ENCODE measurements at places on chromosomes 12 and 14. TPM values are rescaled to one million over a fixed set of nuclear protein-coding genes. Genes with fewer than 3 reads are reported as not detected.

DNA sequence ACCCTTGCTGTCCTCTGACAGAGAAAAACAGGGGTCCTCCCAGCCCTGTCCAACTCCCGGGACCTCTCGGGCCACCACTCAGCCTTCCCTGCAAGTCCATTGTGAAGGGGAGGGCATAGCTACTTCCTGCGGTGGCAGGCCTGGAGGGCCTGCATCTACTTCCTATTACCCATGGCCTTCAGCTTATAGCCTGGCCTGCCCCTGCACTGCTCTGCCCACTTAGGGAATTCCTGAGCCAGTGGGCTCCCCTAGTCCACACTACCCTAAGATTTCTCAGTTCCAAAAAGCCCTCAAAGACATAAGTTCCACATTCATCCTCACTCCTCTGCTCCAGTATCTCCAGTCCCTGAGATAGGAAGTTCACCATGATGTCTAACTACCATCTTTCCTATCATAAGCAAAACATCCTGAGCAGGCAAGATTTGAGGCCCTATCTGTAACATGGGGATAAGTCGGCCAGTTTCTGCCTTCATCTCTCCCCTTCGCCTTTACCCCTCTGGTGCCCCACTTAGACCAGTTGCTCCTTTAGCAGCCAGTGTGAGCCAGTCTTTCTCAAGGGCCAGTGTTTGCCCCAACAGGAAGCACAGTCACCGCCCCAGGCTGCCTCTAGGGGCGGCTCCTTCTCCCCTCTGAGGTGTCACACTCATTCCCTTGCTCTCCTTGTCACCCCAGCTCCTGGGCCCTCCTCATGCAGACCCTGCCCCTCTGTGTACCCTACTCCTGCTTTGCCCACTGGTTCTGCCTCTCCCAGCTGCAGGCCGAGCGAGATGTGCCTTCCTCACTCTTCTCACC is 10.9 kb downstream of the HDAC7 start:
- no peak for DNase-seq

- no peak for DNase-seq
Measured at GRCh38 chr14:95106971-95107370, 50.4 kb downstream of the DICER1 start.

- DNase-seq = no peak
Measured at GRCh38 chr12:22656831-22657230, 31.9 kb downstream of the ETNK1 start.

CHGA gene
- total RNA-seq = 55.7 TPM

DNA sequence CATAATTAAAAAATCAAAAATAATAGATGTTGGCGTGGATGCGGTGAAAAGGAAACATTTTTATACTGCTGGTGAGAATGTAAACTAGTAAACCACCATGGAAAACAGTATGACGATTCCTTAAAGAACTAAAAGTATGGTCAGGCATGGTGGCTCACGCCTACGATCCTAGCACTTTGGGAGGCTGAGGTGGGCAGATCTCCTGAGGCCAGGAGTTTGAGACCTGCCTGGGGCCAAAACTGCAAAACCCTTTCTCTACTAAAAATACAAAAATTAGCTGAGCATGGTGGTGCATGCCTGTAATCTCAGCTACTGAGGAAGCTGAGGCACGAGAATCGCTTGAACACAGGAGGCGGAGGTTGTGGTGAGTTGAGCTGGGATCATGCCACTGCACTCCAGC is 195.7 kb upstream of the BMP4 start:
- DNase-seq = no peak

CTDSP2 gene
- total RNA-seq = 99.2 TPM

- no peak for DNase-seq
Measured at GRCh38 chr12:104524034-104524832, 67.5 kb downstream of the CHST11 start.

GRCh38 chr12:4006743-4007142 is 133.5 kb upstream of the PARP11 start:
- DNase-seq = no peak

DNA sequence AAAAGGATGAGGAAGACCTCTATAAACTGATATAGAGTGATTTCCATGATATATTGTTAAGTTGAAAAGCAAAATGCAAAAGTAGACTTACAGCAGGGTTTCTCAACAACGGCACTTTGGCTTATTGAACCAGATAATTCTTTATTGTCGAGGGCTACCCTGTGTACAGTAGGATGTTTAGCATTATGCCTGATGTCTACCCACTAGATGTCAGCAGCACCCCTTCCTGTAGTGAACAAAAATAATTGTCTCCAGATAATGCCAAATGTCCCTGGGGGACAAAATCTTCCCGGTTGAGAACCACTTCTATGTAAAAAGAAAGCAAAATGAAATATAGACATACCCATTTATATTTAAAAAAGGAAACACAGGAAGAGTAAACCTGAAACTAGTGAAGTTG is 32.4 kb downstream of the ABCD2 start:
- DNase-seq = no peak

GRCh38 chr12:633731-634130 is 29.5 kb downstream of the NINJ2 start:
- DNase-seq = no peak

GRCh38 chr14:90722590-90722989 is 93.6 kb downstream of the TTC7B start:
- no peak for DNase-seq

GRCh38 chr12:121064116-121064515 is 25.1 kb upstream of the OASL start:
- DNase-seq = no peak

- DNase-seq = no peak
Measured at GRCh38 chr14:102948698-102949061, 26.2 kb downstream of the AMN start.

DNA sequence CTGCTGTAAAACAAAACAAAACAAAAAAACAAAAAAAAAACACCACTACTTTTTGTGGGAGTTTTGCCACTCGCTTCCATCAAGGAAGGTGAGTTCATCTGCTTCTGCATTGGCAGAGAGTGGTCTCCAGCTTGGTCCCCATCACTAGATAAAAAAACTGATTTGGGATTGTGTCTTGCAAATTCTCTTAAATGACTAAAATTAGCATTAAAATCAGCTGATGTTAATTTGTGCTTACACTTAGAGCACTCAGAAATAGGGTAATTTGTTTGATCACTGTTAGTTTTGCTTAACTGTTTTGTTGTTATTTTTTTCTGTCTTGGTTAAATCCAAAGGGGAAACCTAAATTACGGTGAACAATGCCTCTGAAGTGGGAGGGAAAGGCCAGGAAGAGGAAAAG is 1048.0 kb downstream of the LRFN5 start:
- DNase-seq = no peak

DNA sequence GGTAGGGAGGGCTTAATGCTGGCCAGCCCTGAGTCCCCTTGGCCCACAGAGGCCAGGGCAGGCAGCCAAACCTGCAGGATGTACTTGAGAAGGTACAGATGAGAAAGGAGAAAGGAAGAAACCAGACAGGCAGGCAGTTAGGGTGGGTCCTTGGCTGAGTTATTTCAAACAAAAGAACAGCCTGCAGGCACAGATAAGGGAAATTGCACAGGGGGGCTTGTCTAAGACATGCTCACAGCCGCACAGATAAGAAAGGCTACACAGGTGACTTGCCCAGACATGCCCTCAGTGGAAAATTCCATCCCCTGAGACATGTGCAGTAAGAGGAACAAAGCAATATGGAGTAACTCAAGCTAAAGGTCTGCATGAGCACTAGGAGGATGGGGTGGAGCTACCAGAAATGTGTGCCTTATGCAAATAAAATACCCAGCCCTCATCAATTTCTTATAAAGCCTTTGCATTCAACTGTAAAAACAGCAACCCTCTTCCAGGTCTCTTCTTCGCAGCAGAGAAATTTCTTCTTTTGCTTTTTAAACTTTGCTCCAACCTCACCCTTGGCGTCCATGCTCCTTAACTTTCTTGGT is 158.2 kb upstream of the RGS6 start:
- no peak for DNase-seq

PTGDR gene
- total RNA-seq = 0.74 TPM

DNA sequence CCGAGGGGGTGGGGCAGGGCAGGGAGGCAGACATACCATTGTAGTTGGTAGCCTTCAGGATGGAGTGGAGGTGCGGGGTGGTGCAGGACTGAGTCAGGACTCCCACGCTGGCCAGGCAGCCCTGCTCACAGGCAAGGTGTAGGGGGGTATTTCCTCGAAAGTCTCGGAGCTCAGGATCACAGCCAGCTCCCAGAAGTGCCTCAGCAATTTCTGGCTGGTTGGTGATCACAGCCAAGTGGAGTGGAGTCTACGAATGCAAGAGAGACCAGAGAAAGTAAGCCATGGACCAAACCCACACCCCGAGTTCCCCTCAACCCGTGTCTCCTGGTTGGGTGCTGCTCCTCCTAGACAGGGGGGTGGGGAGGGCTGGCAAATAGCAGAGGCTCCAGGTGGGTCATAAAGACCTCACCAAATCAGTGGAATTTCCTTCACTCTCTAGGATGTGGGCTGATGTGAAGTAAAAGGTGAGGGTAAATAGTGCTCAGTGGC is 1.4 kb downstream of the NFKBIA start:
- DNase-seq = no peak
